ENCODE measurements at places on chromosomes 2 and 18. TPM values are rescaled to one million over a fixed set of nuclear protein-coding genes. Genes with fewer than 3 reads are reported as not detected.

DNA sequence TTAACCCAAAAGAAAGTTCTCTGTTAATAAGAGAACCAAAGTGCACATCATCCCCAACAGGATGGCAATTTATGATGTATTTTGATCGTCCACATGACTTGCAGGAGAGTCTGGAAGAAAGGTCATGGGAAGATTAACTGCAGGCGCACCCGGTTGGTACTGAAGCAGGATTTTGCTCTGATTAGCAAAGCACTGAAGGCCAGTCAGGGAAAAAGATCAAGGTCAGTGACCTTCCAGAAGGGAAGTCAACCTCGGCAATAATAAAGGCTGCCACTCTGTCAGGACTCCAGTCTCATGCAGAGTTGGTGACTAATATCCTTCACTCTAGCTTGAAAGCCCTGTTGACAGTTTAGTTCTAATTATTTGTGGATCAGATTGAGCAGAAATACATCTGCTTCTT, 432.7 kb upstream of the RAB12 start:
- no peak for DNase-seq

ABCG5 gene
- total RNA-seq: not detected

NAT8 gene
- total RNA-seq: not detected

- no peak for DNase-seq
Measured at GRCh38 chr2:78065366-78065765, 543.2 kb upstream of the LRRTM4 start.

GRCh38 chr2:64404743-64405142, 49.2 kb upstream of the LGALSL start:
- DNase-seq: peak; percentile 62

GRCh38 chr2:69767034-69767433, 25.1 kb downstream of the ANXA4 start:
- DNase-seq: no peak

GRCh38 chr2:23524261-23524706, 139.3 kb downstream of the KLHL29 start:
- no peak for DNase-seq

- no peak for DNase-seq
Measured at GRCh38 chr2:98726205-98726604, 4.7 kb downstream of the MGAT4A start.

DNA sequence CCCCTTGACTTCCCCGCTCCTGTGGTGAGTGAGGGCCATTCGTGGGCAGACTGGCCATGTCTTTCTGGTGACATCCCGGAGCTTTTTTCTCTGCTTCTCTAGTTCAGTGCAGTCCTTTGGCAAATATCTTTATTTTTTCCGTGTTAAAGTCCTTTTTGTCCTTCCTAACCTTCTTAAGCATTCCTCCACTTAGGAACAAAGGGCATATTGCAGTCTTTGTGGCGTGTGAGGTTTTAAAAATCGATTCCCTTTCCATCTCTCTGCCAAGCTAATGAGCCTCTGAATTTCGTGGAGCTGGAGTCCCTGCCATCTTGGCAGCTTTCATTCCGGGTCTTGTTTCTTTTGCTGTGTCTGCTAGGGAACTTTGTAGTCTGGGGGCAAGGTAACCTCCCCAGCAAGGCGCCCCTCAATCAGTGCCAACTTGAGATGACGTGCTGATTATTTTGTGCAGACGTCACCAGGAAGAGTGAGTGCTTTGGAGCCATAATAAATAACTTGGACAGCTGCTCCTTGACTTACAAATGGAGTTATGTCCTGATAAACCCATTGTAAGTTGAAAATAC, 5.1 kb downstream of the CNNM3 start:
- DNase-seq: no peak

PPM1B gene
- 51.7 TPM for total RNA-seq

SCRN3 gene
- total RNA-seq: 27.4 TPM

DNA sequence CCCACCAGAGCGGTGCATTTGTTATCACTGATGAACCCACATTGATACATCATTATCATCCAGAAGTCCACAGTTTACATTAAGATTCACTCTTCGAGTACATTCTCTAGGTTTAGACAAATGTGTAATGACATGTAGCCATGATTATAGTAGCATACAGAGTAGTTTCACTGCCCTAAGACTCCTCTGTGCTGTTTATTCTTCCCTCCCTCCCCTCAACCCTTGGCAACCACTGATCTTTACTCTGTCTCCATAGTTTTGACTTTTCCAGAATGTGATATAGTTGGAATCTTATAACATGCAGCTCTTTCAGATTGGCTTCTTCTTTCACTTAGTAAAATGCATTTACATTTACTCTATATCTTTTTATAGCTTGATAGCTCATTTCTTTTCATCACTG, 31.2 kb upstream of the GREB1L start:
- DNase-seq: no peak

- DNase-seq: no peak
Measured at GRCh38 chr2:42084231-42084671, 36.4 kb downstream of the PKDCC start.
